ENCODE measurements at places on chromosomes 3 and 15.

DNA sequence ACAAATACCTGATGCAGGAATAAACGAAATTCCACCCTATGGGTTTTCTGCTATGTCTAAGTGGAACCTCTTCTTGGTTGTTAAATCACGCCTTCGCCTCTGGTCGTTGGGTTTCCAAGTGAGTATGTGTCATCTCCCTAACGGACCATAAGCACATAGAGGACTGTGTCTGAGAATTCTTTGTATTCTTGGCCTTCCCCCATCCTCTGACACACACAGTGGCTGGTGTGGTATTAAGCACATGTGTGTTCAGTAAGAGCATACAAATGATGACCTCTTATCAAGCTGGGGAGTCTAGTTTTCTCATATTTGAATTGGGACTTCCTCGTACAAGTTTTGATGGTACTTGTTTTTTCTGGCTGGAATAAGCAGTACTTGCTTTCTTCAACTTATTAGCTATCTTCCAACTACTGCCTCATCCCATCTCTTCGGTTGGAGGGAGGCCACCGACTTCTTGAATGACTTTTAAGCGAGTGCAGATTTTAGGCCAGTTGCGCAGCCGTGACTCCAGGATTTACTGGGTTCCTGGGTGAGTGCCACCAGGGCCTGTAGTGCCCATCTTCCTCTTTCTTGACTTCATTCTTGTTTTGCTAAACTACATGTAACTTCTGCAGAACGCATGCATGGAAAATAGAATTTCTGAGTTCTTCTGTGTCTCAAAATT lies 240.2 kb downstream of the ADAMTS17 start:
- no peak for DNase-seq

DNA sequence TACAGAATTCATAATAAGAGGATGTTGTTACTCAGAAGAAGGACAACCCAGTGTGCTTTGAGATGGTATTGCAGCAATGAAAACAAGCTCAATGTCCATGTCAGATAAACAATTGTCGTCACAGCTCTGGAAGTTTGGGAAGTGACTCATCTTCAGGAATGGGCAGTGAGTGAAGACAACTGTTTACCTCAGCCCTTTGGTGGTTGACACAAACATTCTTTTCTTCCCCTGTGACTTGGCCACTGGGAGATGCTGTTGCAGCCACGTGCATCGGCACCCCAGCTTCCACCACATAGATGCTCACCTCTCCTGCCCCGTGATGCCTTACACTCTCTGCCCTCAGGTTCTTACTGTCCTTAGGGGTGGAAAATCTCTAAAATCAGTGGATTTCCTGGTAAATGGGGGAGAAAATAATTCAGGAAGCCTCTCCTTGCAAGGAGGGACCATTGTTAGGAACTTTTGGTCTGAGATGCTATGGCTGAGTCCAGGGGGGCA lies 114.1 kb upstream of the GALNT15 start:
- no peak for DNase-seq

DNA sequence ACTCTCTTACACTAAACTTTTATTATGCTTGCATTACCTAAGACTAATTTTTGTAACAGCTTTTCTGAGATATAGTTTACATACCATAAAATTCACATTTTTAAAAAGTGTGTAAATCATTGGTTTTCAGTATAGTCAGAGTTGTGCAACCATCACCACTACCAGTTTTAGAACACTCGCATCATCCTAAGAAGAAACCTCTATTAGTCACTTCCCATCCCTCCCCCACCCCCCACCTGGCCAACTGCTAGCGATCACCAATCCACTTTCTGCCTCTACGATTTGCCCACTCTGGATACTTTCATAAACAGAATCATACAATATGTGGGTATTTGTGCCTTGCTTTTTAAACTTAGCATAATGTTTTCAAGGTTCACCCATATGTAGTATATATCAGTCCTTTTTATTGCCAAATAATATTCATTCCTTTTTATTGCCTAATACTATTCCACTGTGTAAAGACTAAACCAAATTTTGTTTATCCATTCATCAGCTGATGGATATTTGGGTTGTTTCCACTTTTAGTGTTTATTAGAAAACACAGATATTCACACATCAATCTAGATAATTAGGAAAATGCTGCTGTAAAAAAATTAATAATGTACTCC lies 23.0 kb downstream of the UBP1 start:
- DNase-seq: no peak

DNA sequence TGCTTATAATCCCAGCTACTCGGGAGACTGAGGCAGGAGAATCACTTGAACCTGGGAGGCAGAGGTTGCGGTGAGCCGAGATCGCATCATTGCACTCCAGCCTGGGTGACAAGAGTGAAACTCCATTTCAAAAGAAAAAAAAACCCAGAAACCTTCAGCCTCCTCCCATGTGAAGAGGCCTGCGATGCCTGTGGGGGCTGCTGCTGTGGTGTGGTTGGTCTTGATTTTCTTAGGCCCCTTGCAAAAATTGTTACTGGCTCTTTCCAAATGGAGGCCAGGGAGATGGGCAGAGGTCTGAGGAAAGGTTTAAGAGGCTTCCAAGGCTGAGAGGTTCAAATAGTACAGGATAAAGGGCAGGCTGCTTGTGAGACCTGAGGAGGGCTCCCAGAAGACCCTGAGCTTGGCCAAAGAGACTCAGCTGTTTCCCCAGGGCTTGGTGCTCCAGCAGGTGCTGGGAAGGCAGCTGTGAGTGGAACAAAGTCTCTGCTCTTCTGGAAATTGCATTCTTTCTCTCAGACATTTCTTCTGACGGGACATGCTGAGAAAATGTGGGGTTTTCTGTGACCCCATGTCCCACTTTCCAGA lies 18.4 kb downstream of the GCSAM start:
- no peak for DNase-seq

GRCh38 chr3:41710646-41711388 lies 251.1 kb downstream of the ULK4 start:
- DNase-seq: no peak

DNA sequence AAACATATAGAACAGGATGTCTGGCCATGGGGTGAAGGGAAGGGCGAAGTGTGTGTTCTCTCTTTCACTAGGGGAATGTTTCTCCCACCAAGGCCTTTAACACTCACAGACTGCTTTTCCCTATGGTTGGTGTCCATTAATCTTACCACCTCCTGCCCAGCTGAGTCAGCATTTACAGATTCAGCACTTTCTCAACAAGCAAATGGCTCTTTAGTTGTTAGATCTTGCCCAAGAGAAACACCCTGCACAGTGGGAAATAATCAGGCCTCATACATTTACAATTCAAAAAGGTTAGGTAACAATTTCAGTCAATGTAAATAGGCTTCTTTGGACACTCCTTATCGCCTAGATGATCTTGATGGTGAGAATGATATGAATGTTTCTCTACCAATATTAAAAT lies 418.2 kb downstream of the EPHA3 start:
- no peak for DNase-seq

GRCh38 chr15:26572602-26573350 lies 200.1 kb downstream of the GABRB3 start:
- no peak for DNase-seq

DNA sequence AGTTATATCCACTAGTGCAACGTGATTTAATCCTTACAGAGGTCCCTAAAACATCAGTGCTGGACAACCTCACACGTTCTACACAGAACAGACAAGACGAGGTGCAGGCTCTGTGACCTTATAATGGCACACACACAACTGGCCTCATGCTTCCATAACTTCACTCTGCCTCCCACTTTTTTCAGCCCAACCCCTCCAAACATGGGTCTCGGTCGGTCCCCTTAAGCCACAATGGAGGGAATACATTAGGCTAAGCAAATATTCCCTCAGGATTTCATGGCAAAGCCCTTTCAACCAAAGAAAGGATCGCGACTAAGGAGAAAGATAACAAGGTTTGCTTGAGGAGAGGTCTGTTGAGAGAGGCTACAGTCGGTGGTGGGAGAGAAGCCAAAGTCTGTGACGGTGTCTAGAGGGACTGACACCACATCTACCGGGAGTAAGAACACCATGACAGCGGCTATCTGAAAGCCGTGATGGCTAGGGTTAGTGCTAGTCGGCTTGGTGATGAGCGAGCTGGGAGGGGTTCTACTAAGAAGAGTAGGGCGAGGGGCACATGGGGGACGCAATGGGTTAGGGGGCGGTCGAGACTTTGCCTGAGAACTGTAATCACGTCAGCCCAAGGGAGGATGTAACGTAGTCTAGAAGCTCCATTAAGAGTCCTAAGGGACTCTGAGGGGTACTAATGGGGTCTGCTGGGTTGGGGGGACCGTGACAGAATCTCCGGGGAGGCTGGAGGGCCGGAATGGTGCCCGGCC lies 1.0 kb downstream of the MYO9A start:
- DNase-seq: peak; percentile 33

- DNase-seq: no peak
These were observed 40.0 kb upstream of the IL12A start for GRCh38 chr3:159948429-159949144.

- DNase-seq: no peak
These were observed 8.4 kb upstream of the LRRC3B start for GRCh38 chr3:26614006-26614685.

DNA sequence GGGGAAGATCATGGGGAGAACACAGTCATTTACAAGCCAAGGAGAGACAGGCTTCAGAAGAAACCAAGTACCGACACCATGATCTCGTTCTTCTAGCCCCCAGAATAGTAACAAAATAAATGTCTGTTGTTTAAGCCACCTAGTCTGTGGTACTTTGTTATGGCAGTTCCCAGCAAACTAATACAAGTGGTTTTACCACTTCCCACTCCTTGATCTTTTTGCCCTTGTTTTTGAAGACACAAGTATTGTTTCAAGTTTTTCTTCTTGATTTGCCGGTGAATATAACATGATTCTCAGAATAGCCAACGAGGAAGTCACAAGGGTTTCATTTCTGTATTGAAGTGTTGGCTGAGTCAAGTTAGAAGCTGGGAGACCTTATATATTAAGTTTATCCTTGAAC lies 220.3 kb downstream of the SOX2 start:
- no peak for DNase-seq

GRCh38 chr15:81073801-81074200 lies 60.3 kb upstream of the CFAP161 start:
- DNase-seq: no peak

GRCh38 chr15:41926185-41927056 lies 32.6 kb upstream of the SPTBN5 start:
- no peak for DNase-seq

- no peak for DNase-seq
These were observed 49.2 kb upstream of the CTSH start for GRCh38 chr15:78993931-78994530.

DNA sequence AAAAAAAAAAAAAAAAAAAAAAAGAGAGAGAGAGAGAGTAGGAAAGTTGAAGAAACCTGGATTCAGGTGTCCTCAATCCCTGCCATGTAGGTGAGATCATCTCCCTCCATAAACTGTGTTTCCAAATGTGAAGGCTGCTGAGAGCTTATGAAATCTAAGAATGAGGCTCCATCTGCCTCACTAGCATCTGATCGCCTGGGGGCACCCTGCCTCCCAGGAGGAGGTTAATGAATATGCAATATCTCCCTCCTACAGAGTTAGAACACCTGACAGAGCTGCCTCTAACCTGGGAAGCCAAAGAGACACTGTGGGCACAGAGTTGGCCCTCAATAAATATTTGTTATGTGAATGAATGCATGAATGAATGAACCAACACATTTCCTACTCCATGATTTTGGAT lies 23.8 kb upstream of the ZNF148 start:
- DNase-seq: no peak

DNA sequence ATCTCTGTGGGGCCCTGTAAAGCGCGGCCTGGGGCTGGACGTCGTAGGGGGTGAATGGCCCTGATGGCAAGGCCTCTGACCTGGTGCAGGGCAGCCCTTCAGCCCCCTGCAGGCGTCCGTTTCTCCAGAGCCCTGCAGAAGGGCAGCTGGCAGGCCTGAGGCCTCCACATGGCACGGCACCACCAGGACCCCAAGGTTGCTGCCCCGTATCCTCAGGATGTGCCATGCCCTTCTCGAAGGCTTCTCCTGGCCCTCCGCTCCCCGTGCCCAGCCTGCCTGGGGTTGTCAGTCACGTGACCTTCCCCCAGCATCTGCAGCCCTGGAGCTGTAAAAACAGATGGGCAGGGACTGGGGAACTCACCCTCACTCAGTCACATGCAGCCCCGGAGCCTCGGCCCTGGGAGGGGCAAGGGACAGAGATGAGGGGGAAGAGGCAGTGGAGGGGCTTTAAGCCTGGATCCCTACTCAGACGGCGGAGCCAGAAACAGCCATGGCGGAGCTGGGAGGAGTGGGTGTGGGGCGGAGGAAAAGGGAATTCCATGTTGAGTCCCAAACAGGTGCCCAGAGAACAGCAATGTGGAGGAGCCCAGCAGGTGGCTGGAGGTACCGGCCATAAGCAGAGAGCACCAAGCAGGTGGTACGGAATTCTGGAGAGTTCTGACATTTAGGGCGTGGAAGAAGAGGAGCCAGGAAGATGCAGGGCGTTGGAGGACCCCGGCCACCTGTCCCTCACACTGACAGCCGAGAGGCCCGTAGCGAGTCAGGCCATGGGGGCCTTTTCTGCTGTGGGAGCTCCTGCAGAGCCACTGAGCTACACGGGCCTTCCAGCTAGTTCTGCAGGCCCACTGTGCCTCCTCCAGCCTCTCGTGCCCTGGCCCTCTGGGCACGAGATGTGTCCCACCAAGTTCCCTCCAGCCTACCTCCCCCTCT lies 193.1 kb downstream of the XXYLT1 start:
- DNase-seq: no peak
